Activated T-cell treated with anti-CD3 and anti-CD28 coated beads for 4 hours (primary cell): ENCODE measurements at places on chromosomes 6 and 20.

- DNase-seq, result no peak
These were observed 98.7 kb downstream of the SHLD1 start for GRCh38 chr20:5848711-5849505.

- no peak for DNase-seq
These were observed 51.6 kb downstream of the CYP24A1 start for GRCh38 chr20:54122189-54122588.

DNA sequence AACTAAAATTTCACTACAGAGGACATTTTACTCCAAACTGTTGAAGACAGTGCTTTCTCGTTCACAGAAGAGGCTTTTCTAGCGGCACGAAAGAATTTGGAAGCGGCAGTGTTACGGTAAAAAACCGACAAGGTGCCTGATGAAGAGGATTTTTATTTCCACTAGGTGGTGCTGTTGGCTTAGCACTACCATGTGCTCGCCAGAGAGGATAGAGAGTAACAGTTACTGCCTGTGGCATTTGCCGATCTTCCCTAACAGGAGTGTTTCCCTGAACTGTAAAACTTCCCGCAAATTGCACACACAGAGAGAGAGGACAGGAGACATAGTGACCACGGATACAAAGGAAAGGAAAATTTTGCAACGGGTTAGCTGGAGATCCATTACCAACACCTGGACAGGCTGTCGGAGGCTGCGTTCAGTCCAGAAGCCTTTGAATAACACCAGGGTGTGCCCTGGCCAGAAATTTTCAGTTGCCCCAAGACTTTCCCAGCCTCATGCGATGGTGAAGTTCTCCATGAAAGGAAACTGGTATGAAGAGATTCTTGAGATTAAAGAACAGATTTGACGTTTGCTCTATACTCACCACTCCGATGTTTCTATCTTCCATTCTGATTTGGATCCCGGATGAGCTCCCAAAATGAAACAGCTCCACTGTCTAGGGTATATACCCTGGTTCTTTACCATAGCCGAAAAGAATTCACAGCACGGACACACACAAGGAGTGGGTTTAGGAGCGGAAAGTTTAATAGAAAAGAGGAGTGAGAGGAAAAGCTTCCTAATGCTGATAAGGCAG, 48.1 kb downstream of the HLA-DPB1 start:
- DNase-seq, result no peak

DNA sequence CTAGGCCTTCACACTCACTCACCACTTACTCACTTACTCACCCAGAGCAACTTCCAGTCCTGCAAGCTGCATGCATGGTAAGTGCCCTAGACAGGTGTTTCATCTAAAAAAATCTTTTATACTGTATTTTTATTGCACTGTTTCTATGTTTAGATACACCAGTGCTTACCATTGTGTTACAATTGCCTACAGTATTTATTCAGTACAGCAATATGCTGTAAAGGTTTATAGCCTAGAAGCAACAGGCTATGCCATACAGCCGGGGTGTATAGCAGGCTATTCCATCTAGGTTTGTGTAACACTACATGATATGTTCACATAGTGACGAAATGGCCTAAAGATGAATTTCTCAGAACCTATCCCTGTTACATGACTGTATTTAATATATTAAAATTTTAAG, 37.1 kb upstream of the KCNK5 start:
- DNase-seq, result no peak

GRCh38 chr6:10658910-10659698, 35.3 kb downstream of the C6orf52 start:
- DNase-seq, result no peak

GRCh38 chr20:33301192-33301930, 18.3 kb downstream of the BPIFB1 start:
- DNase-seq, result no peak

DNA sequence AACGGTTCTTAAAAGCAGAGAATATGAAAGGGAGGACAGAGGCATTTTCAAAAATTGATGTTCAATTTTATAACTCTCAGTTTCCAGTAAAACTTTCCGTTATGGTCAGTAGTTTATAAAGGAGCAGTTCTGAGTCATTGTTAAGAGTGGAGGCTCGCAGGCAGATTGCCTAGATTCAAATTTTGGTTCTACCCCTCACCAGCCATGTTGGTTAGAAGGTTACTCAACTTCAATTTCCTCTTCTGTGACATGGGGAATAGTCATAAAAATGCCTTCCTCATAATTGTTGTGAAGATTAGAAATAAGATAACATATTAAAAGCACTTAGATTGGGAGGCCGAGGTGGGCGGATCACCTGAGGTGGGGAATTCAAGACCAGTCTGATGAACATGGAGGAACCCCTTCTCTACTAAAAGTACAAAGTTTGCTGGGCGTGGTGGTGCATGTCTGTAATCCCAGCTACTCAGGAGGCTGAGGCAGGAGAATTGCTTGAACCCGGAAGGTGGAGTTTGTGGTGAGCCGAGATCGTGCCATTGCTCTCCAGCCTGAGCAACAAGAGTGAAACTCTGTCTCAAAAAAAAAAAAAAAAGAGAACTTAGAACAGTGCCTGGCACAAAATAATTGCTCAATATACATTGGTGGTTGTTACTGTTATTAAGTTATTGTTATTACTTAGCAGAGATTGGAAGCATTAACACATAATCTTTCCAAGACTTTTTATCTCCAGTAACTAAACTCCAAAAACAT, 348.9 kb downstream of the NRN1 start:
- no peak for DNase-seq
